ENCODE measurements at places on chromosomes 16 and 17.

DNA sequence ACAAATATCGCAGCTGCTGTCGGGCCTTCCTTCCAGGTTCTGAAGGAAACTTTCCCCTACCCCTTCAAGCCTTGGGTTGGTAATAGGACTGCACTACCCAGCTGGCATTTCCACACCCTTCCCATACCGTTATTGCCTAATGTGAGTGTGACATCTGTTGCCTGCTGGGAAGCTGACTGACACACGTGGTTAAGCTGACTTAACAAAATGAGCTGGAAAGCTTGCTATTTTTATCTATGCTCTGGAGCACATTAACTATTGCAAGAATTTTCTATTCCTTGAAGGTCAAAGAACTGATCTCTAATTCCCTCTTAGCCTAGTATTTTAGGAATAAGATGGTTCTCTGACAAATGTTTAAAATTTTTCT is 79.5 kb downstream of the PMP22 start:
- no peak for DNase-seq

DNA sequence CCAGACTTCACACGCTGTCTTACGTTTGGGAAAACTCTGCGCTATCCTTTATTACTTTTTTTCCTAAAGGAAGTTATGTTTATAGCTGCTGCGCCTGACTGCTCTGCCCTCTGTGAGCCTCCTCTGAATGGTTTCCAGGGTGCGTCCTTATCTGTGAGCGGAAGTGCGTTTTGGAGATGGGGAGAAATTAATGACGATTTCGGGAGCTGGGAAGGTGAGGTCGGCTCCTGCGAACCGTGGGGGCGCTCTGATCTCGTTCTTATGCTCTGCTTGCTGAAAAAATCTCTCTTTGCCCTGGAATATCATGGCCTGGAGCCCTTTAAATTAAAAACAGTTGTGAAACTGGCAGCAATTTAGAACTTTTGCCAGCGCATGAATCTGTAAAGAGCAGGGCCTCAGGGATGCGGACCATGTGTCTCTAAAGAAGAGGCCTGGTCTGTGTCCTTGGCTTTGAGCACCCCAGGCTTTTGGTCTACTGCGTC is 135.7 kb upstream of the ZFHX3 start:
- DNase-seq: no peak

DNA sequence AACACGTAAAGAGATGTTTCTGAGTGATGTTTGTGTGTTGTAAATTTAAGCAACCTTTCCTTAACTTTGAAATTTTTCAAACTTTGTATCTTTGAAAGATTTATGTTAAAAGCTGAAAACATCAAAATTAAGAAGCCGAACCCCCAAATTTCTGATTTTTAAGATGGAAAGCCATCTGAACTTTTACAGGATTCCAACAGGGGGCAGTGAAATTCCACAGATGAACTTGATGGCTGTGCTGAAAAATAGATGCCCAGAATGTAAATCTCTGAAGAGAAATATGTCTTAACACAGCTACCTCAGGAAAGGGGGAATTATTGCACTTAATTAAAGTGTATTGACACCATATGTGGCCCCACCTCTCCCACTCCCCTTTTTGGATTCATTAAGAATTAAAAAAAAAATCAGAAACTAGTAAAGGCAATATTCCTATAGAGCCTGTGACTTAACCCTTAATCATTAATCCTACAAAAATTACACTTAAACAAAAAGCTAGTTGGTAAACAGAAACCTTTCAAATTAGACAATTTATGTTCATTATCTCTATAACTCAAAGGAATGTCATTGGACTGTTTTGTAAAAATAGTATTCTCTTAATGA is 597.9 kb downstream of the KCNJ2 start:
- DNase-seq: no peak

DNA sequence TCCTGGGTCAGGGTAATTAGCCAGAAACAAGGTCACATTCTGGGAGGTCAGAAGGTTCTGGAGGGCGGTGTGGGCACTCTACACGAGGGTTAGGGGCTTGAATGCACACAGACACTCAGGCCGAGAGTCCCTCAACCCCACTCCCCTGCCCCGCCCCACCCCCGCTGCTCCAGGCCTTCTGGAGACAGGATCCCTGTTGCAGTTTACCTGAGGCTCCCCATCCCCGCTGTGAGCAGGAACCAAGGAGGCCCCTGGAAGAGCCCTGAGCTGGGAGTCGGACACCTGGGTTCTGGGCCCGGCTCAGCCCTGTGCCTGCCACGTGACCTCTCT is 4.4 kb upstream of the ACTG1 start:
- no peak for DNase-seq

DNA sequence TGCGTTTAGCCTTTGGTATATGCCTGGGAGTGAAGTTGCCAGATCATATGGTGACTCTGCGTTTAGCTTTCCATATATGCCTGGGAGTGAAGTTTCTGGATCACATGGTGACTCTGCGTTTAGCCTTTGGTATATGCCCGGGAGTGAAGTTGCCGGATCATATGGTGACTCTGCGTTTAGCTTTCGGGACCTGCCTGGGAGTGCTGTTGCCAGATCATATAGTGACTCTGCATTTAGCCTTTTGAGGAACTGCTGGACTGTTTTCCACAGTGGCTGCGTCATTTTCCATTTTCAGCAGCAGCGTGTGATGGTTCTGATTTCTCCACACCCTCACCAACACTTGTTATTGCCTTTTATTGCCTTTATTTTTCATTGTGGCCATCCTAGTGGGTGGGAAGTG is 73.0 kb downstream of the OR1D5 start:
- no peak for DNase-seq

GRCh38 chr16:708959-709358 is 3.4 kb upstream of the FBXL16 start:
- no peak for DNase-seq

DNA sequence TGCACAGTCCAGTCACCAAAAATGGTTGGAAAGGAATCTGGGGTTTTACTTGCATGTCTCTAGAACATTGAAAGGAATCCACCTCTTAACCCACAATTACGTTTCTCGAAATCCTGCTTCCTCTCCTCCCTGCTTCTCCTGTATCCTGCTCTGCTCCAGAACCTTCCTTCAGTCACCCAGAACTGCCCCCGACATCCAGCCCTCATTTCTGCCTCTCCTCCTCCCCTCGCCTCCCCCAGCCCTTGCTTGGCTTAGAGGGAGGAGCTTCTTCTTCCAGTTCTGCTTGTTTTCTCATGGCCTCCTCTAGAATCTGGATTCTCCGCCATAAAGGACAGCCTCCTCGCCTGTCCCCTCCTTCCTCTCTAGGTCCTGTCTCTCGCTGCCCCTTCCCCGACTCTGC is 48.3 kb downstream of the ZDHHC7 start:
- DNase-seq: no peak

- no peak for DNase-seq
Observed at GRCh38 chr17:63649813-63650212, 27.6 kb downstream of the MAP3K3 start.

GRCh38 chr17:81339534-81340296 is 44.6 kb upstream of the SLC38A10 start:
- no peak for DNase-seq

- DNase-seq: no peak
Observed at GRCh38 chr16:13767215-13767614, 152.7 kb upstream of the ERCC4 start.

GRCh38 chr17:62388856-62389255 is 8.5 kb downstream of the EFCAB3 start:
- no peak for DNase-seq

GRCh38 chr17:73824321-73824720 is 180.1 kb upstream of the SDK2 start:
- DNase-seq: no peak

- DNase-seq: no peak
Observed at GRCh38 chr17:48012151-48012520, 25.5 kb downstream of the COPZ2 start.

GRCh38 chr16:68009157-68009735 is 6.5 kb downstream of the DPEP2NB start:
- no peak for DNase-seq

DNA sequence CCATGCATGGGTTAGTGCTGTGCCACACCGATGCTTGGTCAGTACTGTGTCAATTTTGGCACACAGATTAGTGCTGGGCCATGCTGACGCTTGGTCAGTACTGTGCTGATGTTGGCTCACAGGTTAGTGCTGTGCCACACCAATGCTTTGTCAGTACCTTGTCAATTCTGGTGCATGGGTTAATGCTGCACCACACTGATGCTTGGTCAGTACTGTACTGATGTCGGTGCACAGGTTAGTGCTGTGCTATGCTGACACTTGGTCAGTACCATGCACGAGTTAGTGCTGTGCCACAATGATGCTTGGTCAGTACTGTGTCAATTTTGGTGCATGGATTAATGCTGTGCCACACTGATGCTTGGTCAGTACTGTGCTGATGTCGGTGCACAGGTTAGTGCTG is 103.0 kb downstream of the NPIPB11 start:
- no peak for DNase-seq
